Inflammatory macrophage treated with lipopolysaccharide for 1 hour (primary cell): ENCODE measurements at places on chromosomes 6 and 20.

- DNase-seq: peak; percentile 88
These were observed 27.4 kb downstream of the HEBP2 start for GRCh38 chr6:138431256-138432062.

DNA sequence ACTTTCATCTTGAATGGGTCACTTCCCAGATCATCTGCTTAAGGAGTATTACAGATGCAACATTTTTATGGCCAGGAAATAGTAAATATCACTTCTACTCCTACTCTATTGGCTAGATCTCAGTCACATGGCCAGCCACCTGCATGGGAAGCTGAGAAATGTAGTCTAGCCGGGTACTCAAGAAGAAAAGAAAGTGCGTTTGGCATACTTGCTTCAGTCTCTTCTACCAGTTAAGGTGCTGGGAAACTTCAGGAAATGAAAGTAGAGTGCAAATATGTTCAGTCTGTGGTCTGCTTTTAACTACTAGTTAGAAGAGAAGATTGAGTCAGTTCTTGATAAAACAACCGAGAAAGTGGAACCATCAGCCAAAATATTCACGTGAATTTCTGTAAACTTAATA lies 129.2 kb downstream of the PDSS2 start:
- DNase-seq: no peak

- no peak for DNase-seq
These were observed 440.2 kb downstream of the TBC1D32 start for GRCh38 chr6:120894077-120894476.

- peak; percentile 81 for DNase-seq
These were observed at the start of gene VNN1 for GRCh38 chr6:132713352-132714134. Gene VNN1 (minus strand): TSS chr6:132714055. CDS start chr6:132714035, 20 bp downstream.

GRCh38 chr6:149162924-149163323 lies 154.6 kb upstream of the TAB2 start:
- no peak for DNase-seq

GRCh38 chr6:69181964-69182363 lies 546.9 kb downstream of the ADGRB3 start:
- DNase-seq: no peak

DNA sequence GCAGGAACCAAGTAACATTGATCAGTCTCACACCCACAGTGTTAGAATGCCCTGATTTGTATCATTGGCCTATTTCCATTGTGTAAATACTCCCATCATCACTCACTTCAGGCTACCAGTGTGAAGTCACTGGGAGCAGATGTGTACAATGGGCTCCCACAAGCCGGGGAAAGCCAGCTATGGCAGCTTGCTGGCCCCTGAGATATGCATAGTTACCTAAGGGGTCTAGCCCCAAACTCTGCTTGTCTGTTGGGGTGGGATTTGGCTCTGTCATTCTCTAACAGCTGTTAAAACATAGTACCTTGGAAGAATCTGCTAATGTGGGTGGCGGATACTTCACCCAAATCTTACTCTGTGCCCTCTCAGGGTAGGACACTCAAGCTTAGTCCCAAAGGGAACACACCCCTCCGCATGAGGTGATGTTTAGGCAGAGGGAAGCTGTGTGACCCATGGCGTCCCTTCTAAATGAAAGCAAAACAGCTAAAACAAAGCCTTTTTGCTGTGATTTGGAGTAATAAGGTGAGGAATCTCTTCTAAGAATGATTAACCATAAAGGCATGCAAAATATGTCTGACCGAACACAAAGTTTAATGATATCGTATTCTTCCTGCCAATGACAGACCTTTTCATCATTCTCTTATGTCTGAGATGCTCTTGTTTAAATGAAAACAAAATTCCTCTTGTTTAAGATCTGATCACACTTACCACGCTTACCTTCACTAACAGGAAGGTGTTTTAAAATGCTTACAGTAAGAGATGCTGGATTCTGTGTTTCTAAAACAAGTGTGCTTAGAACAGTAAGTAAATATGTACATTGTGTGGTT lies 45.9 kb upstream of the PXDC1 start:
- DNase-seq: no peak

- DNase-seq: no peak
These were observed 9.8 kb downstream of the ZNF335 start for GRCh38 chr20:45962031-45962755.

DNA sequence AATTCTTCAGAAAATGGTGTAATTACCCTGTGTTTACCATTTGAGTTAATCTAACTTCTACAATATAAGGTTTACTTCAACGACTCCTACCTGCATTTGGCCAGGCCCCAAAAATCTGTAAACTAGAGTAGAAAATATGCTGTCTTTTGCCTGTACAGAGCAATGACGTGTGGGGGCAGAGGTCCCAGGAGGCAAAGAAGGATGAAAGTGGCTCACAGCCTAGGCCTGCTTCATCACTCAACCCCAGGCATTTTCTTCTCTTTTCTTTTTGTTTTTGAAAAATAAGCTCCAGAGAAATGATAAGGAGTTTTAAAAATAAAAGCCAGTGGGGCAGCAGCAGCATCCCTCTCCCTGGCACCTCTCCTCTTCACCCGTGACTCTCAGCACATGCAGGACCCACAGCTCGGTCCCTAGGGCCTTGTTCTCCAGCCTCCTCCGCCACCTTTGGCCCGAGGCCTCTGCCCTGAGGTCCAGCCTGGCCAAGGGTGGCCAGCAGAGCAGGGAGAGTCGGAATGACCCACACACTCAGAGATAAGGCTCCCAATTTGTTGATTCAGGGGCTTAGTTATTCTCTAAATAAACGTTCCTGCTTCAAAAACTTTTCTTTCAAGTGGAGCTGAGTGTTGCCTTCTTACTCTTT lies 310.3 kb upstream of the RNF24 start:
- DNase-seq: no peak

DNA sequence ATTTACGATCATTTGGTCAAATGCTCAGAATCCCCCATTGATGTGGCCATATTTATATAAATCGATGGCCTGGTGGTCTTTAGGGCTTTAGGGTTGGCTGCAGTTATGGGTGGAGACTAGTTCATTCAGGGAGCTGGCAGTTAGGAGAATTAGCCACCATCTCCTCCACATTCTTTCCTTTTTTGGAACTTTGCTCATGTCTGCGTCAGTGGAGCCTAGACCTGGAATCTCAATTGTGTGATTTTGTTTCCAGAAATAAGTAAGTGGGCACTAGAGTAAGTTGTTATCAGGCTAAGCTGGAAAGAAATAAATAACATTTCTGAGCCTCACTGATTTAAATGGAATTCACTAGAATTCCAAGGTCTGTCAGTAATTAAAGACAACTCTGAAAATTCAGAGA lies 29.0 kb upstream of the ELOVL5 start:
- DNase-seq: no peak

- no peak for DNase-seq
These were observed 14.9 kb upstream of the KLHL31 start for GRCh38 chr6:53680489-53680888.

DNA sequence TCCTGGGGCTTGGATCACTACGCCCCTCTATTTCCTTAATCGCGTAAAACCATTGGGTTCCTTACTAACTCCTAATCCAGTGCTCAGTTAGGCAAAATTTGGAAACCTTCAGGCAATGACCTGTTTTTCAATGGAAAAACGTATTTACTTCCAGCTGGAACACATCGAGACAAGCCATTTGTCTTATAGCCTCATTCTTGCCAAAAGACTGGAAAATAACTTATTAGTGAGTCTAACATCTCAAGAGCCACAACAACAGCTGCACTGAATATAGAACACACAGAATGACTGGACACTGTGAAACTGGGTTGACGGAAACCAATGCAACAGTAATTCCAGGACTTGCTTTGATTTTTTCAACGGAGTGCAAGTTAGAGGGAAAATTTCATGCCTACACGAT lies 125.2 kb upstream of the MAP3K7 start:
- no peak for DNase-seq

DNA sequence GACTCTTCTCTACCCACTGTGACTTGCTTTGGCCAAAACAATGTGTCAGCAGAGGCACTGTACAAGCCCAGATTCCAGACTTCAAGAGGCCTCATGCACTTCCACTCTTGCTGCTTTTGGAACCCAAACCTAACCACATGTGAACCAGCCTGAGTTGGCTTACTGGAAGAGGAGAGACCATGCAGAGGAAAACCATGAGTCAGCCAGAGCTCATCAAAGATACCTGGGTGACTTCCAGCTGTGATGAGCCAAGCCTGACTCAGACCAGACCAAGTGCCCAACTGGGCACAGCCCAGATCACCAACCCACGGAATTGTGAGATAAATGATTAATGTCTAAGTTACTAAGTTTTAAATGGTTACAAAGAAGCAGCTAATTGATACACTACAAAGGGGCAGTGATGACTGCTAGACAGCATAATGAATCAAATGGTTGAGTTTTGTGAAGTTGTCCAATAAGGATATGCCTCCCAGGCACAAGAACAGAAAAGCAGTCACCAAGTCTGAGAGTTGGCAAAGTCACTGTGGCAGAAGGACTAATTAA lies 16.2 kb upstream of the BEND6 start:
- no peak for DNase-seq

GRCh38 chr6:112626468-112627082 lies 279.4 kb downstream of the RFPL4B start:
- DNase-seq: no peak

GRCh38 chr6:158627940-158628211 lies 16.7 kb downstream of the DYNLT1 start:
- no peak for DNase-seq

- no peak for DNase-seq
These were observed 157.7 kb upstream of the MMS22L start for GRCh38 chr6:97440590-97441176.

DNA sequence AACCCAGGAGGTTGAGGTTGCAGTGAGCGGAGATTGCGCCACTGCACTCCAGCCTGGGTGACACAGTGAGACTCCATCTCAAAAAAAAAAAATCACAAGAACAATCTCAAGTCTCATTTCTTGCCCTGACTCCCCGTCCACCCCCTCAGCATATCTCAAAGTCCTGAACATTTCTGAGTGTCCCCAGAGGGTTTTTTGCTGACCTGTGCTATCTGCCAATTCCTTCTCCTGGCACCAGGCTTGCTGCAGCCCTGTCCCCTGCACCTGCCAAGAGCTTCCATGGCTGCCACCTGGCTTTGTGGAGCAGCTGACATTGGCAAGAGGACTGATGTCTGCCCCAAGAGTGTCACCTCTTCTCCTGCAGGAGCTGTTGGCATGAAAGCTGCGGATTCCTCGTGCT lies 54.9 kb upstream of the PTPRT start:
- DNase-seq: no peak

DNA sequence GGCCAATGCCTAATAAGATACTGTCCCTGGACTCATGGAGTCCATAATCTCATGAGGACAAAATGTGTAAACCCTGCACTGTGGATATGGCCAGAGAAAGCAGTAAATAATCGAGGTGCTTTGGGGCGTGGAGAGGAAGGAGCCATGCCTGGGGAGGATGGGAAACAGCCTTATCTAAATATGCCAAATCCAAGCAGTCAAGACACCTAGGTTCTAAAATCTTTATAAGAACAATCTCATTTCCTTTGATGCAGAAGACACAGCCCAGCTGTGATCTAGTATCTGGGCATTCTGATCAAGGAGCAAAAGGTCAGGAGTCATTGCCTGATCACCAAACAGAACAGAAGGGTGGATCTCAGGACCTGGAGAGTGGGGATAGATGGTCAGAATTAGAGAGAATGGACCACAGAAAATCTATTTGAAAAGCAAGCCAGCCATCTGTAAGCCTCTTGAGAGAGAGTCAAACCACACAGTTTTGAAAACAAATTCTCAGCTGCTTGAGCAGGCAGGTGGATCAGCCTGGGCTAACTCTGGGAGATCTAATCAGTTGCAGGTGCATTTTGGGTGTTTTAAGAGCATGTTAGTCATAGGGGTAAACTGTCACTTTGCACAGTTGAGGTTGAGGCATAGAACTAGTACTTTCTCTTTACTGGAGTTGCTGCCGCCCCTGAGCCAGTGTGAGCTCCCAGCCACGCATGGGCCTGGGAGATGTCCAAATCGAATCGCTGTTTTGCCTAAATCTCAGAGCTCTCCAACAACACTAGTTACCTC lies 130.8 kb upstream of the TNFAIP3 start:
- no peak for DNase-seq

- no peak for DNase-seq
These were observed 107.4 kb downstream of the SAMD5 start for GRCh38 chr6:147615659-147616456.

- no peak for DNase-seq
These were observed 37.8 kb upstream of the IGF2R start for GRCh38 chr6:159931112-159931511.

GRCh38 chr6:158161566-158162254 lies 6.4 kb downstream of the SERAC1 start:
- DNase-seq: peak; percentile 72

DNA sequence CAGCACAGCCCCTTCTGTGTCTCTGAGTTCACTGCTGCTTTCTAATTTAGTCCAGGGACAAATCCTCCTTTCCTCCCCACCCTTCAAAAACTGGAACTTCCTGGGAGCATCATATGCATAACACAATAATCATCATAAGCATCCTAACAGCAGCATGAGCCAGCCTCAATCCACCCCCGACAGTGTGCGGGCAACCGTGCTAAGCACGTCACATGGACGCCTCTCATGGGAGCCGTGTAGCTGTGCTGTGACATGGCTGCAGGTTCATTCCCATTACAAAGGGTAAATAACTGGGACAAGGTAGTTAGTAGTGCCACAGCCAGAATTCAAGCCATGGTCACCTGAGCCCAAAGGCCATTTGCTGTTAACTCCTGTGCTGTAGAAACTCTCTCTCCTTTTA lies 24.5 kb upstream of the ULBP3 start:
- no peak for DNase-seq

DNA sequence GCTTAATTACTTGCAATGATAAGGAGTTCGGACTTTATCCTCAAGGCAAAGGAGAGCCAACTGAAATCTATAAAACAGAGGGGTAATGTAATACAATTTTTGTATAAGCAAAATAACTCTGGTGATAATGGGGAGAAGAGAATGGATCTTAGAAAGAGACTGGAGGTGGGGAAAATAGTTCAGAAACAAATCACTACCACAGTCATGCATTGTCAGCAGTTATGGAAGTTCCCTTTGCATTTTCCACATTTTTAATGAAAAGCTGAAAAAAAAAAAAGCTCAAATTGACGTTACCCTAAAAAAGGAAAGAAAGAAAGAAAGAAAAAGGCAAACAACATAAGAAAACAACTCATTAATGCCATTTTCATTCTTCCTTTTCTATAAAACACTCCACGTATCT lies 337.6 kb upstream of the HSF2 start:
- DNase-seq: no peak

GRCh38 chr6:134621858-134622257 lies 303.9 kb upstream of the SGK1 start:
- no peak for DNase-seq

DNA sequence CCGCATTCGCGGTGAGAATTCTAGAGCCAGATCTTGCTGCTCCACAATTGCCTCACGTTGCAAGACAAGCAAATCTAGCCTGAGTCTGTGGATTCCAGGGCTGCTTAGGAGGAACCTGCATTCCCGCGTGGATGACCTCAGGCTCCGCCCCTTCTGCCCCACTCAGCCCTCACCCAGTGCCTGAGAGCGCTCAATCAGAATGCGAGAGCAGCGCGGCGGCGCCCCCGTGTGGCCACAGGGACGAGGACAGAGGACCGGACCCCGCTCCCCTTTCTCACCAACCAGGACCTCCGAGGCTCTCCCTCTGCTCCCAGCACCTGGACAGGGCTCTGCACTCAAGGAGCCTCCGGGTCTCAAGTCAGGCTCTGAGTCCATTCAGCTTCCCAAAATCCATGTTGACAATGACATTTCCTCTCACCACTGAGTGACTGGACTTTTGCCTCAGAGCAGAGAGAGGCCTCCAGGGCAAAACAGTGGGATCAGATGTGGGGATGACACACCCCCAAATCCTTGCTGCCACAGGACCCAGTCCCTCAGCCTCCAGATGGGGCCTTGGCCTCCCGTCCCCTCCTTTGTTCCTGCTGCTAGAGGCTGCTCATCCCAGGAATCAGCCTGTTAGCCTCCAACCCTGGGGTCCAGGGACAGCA lies 52.0 kb downstream of the RPP21 start:
- DNase-seq: peak; percentile 77

GRCh38 chr20:48648482-48649051 lies 179.2 kb downstream of the PREX1 start:
- no peak for DNase-seq
